Right ventricle myocardium inferior (tissue), 1 donor: ENCODE measurements at places on chromosomes 3 and 15.
A peak's percentile ranks its signal among the peaks of the same experiment; 100 is the strongest.

DNA sequence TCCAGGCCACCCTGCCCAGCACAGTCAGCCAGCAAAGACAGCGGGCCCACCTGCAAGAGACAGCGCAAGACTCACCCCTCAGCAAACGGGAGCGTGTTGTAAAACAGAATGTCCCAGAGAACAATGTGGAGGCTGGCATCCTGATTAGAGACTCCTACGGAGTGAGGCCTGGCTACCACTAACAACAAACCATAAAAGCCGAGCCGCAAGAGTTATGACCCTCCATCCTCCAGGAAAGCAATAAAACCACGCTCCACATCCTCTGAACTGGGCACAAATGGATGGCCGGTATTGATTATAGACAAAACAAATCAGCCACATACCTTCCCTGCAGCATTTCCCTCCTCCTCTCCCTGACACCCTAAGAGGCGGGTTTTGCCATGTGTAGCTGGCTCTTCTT lies 75.8 kb upstream of the LIPC start:
- DNase-seq: no peak

GRCh38 chr3:167466966-167467365 lies 6.9 kb downstream of the SERPINI2 start:
- no peak for DNase-seq

- no peak for DNase-seq
These were observed 23.2 kb downstream of the QTRT2 start for GRCh38 chr3:114079761-114080160.

GRCh38 chr15:60407415-60407805 lies 9.6 kb upstream of the ANXA2 start:
- no peak for DNase-seq

GRCh38 chr3:14312375-14312774 lies 90.0 kb upstream of the SLC6A6 start:
- DNase-seq: no peak

DNA sequence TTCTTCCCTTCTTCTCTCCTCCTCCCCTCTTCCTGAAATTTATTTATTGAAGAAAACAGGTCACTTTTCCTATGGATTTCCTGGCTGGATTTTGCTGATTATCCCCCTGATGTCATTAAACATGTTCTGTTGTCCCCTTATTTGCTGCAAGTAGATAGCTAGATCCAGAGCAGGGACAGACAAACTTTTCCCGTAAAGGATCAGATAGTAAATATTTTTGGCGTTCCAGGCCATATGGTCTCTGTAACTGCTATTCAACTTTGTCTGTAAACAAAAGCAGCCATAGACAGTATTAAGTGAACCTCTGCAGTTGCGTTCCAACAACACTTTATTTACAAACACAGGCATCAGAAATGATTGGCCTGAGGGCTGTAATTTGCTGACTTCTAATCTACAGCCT lies 241.3 kb downstream of the NEK10 start:
- DNase-seq: no peak

GRCh38 chr15:57922776-57923175 lies 142.7 kb downstream of the ALDH1A2 start:
- peak; percentile 73 for DNase-seq

DNA sequence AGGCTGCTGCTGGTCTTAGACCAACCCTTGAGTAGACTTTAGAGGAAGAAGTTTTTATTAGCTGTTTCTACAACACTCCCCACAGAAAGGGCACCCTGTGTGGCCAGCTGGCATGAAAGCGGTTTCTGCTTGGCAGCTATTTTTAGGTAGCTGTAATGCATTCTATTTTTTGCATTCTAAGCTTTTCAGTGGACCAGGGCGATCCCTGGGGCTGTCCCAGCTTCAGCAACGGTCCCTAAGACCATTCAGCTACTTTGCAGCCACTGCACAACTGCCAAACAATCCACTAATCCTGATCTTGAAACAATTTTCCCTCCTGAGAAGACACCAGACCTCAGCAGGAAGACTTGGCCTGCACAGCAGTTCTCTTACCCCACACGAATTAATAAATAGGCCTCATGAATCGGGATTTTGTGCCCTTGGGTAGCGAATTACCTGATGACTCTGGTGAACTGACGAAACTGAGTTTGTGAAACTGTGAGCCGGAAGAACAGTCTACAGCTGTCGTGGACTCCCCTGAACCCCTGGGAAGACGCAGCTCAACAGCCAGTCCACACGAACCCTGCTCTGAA lies 14.6 kb upstream of the TFRC start:
- no peak for DNase-seq

DNA sequence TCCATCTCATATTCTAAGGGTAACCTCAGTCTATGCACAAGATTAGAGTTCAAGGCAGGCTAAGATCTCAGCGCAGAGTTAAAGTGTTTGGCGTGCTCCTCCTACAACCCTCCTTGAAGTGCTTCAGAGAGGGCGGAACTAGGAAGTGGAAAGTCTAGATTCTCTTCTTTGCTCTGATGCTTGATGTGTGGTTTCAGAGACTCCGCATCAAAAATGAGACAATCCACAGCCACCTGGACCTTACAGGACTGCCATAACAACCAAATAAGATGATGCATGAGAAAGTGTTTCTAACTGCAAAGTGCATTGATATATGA lies 161.3 kb upstream of the ATP11B start:
- no peak for DNase-seq

- DNase-seq: no peak
These were observed 220.7 kb downstream of the MEIS2 start for GRCh38 chr15:36879568-36880222.

DNA sequence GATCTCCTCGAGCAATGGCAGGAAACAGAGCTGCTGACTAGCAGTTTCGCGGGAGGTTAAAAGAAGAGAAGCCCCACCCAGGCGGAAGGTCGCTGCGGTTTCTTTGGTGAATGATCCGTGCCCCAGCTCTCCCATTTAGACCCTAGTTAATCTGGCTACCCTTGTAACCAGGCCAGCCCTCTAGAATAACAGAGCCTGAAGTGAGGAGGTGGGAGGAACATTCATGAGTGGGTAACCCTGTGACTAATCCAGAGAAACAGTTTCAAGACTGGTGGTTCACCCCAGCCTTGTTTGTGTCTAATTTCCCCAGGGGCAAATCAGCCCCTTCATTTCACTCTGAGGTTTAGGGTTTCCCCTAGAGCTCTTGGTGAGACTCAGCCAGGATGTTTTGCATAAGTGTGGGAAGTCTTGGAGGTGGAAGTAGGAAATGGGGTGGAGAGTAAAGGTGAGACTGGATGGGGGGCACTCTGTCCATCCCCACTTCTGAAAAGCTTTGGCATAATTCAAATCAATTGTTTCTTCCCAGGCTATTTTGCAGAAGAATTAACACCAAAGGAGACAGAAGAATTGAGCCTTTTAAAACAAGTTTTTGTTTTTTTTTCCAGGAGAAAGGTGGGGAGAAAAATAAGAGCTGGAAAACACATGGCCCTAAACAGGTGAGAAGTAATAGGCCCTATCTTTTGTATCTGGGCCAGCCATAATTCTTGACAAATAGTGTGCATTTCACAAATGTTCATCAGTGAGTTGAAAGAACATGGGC lies 303.1 kb downstream of the RPLP1 start:
- peak; percentile 75 for DNase-seq

DNA sequence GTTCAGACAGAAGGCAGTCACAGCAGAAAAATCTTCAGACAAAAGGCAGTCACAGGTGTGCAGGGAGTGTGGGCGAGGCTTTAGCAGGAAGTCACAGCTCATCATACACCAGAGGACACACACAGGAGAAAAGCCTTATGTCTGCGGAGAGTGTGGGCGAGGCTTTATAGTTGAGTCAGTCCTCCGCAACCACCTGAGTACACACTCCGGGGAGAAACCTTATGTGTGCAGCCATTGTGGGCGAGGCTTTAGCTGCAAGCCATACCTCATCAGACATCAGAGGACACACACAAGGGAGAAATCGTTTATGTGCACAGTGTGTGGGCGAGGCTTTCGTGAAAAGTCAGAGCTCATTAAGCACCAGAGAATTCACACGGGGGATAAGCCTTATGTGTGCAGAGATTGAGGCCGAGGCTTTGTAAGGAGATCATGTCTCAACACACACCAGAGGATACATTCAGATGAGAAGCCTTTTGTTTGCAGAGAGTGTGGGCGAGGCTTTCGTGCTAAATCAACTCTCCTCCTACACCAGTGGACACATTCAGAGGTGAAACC lies 27.6 kb downstream of the ZNF589 start:
- no peak for DNase-seq

DNA sequence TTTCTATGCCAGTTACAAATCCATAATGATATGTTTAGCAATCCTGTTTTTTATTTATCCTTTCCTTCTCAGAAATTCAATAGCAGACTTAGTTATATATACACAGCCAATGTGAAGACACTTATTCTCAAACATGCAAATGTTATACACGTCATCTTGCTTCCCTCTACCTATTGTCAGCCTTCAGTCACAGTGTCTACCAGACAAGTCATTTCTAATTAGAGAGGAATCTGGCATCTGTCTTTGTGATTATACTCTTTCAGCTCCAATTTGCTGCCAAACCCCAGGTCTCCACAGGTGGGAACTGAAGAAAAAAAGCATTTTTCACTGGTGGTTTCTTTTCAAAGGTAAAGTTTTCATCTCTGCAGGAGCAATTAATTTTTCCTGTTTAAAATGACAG lies 793.1 kb downstream of the AGBL1 start:
- DNase-seq: no peak

GRCh38 chr3:64859625-64860535 lies 172.1 kb upstream of the ADAMTS9 start:
- DNase-seq: no peak

GRCh38 chr3:138457863-138458735 lies 23.7 kb downstream of the ESYT3 start:
- DNase-seq: no peak

DNA sequence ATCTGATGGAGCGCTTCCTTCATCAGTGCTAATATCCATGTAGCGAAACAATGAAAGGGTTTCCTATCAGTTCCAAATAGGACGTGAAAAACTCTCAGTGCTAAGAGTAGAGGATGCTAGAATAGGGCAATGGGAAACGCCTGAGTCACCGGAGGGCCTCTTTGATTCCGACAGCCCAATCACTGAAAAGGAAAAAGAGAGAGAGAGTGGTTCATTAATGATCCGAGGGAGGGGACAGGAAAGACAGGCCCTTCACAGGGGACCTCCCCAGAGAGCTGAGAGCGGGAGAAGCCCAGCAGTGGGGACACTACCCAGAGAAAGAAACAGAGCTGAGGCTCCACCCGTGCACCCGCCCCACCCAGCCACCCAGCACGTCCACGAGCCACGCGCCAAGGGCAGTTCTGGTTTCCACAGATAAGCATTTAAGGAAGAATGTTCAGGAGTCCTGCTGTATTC lies 76.9 kb downstream of the RPN1 start:
- no peak for DNase-seq

DNA sequence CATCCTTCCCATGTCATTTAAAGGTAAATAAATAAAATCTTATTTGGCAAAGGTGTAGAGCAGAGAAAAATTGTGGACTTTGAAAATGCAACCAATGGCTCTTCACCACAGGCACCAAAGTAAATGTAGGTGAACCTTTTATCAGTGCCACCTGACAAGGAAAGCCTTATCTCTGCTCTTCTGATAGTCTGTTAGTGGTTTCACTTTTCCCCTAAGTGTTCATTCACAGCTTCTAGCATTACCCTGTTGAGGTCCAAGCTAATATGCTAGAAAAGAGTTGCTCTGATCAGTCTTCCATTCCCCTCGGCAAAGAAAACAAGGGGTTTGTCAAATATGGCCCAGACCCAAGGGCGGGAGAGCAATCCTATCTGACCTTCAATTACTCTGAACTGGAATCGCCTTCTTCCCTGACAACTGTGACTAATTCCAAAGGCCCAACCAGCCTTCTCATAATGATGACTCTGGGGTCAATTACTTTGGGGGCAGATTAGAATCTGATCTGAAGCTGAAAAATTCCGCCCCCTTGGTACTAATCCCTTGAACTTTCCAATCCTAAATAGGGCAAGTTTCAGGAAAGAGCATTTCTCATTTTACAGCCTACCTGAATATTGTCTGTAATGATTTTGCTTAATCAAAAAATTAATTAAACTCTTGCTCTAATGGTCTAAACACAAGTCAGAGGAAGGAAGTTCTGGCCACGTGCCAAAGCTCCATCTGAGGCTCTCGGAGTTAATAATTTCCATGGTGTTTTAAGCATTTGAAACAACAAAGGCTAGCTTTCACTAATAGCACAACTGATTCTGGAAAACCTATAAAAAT lies 52.4 kb downstream of the SETMAR start:
- no peak for DNase-seq

GRCh38 chr15:30969724-30970123 lies 21.7 kb downstream of the MTMR10 start:
- DNase-seq: no peak

DNA sequence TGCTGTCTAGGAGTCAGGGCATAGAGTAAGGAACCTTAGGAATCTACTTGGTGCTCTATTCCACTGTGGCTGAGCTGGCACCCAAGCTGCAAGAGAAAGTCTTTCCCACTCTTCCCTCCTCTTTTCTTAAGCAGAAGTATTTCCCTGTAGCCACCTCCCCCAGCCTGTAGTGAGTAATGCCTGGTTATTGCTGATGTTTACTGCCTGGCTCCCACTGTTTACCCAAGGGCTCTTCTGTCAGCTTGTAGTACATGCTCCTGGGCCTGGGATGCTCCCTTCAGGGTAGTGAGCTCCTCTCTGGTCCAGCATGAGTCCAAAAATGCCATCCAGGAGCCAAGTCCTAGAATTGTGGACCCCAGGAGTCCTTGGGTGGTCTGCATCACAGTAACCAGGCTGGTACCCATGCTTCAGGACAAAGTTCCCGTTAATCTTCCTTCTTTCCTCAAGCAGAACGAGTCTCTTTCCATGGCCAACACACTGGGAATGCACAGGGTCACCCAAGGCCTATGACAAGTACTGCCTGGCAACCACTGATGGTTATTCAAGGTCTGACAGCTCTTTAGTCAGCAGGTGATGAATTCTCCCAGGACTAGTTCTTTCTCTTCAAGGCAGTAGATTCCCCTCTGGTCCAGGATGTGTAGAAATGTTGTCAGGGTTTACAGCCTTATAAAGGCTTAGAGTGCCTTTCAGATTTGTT lies 17.6 kb downstream of the GALK2 start:
- no peak for DNase-seq

GRCh38 chr3:89184151-89184995 lies 77.0 kb downstream of the EPHA3 start:
- no peak for DNase-seq

- no peak for DNase-seq
These were observed 9.4 kb downstream of the AAGAB start for GRCh38 chr15:67244971-67245478.

- no peak for DNase-seq
These were observed 244.7 kb upstream of the ONECUT1 start for GRCh38 chr15:53034767-53035245.

DNA sequence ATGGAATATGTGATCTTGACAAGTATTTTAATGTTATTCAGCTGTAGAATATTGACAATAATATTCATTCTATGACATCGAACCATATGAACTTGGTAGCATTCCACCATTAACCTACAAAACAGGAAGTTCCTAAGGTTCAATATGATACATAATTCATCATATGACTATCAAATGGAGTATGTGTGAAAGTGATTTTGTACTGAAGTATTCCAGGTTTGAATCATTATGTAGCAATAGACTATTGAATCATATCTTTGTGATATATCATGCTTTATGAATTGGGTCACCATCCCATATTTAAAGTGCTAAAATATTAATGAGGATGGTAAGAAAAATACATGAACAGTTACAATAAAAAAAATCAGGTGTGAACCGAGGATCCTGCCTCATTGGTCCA lies 95.1 kb downstream of the TP63 start:
- DNase-seq: no peak
